ENCODE measurements at places on chromosomes 5 and 9.

- DNase-seq = no peak
Measured at GRCh38 chr9:642014-642413, 199.5 kb upstream of the DMRT1 start.

- no peak for DNase-seq
Measured at GRCh38 chr9:122084026-122084675, 9.0 kb downstream of the TTLL11 start.

DNA sequence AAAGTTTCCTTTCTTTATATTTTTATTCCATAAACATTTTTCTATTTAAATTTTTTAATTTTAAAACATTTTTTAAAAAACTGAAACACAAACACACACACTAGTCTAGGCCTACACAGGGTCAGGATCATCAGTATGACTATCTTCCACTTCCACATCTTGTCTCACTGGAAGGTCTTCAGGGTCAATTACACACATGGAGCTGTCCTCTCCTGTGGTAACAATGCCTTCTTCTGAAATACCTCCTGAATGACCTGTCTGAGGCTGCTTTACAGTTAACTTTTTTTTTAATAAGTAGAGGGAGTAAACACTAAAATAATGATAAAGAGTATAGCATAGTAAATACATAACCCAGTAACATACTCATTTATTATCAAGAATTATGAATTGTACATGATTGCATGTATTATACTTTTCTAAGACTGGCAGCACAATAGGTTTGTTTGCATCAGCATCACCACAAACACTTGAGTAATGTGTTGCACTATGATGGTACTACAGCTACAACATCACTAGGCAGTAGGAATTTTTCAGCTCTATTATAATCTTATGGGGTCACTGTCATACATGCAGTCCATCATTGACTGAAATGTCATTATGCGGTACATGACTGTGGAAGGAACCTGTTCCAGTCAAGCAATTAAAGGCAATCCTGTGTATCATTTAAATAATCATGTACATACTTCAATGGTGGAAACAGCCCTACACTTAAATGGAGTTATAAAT is 17.4 kb upstream of the CEP120 start:
- no peak for DNase-seq

- DNase-seq = no peak
Measured at GRCh38 chr9:121732886-121733285, 81.5 kb downstream of the DAB2IP start.

DNA sequence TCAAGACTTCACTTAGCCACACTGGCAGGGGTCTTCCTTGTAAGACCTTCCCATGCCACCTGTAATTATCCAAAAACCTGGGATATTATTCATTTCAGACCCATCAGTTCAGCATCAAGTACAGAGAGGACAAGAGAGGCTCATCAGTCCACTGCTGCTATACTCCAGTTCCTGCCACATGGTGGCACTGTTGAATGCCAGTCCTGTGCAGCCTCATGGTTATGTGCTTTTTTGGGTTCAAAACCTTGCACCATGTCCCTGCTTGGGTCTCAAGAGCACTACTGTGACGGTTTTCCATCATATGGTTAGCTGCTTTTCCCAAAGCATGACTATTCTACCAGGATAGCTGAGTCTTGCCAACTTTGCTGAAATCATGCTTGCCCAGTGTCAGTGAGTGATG is 8.5 kb downstream of the PTGS1 start:
- DNase-seq = no peak

DNA sequence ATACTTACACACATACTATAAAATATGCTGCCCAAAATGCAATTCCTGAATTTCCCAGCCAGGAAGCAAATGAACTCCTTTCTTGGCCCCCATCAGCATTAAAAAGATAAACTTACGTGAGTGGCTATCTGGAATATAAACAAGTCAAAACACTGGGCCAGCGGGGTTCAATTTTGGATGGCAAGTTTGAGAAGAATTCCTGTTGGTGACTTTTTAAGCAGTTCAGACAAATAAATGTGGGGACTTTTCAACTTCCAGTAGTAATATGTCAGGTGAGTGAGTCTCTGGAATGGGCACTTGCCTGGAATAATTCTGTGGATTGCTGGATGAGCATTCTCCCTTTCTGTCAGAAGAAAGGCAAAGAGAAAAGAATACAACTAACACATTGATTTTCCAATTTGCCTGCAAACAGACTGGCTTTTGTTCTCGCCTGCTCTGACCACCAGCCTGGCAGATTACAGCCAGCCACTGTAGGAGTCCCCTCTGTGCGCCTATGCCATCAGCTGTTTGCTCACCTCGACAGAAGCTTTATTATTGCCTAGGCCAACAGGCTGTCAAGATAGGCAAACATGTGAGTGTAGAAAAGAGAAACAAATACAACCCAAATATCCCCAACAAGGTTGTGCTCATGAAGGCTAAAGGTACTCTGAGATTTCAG is 78.6 kb downstream of the MRPS27 start:
- peak; percentile 41 for DNase-seq

GRCh38 chr9:135240222-135240621 is 152.8 kb downstream of the OLFM1 start:
- no peak for DNase-seq

- DNase-seq = peak; percentile 34
Measured at GRCh38 chr9:71308454-71308853, 187.0 kb upstream of the TRPM3 start.

DNA sequence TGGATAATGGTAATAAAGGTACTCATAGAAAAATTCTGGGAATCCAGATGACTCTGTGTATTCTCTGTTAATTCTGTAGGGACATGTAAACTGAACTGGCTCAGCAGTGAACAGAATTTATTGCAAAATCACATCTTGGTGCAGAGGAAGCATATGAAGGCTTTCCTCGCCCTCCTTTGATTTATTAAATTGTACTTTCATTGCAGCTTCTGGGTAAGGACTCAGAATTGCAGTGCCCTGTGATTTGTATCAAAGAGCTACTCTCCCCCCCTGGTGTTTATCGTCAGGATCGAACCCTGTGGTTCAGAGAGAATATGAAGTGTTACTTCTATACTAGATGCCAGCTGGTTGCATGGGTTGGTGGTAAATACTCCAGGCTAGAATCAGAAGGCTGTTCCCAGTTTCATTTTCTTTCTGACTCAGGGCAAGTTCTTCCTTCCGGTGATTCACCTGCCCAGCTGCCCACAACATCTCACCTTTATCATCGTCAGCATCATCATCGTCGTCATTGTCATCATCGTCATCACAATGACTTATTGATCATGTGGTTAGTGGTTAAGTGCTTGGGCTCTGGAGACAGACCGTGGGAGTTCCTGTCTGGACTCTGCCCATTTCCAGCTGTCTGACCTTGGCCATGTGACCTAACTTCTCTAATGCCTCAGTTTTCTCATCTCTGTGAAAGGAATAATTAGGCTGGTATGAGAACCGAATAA is 238.8 kb downstream of the ARHGAP26 start:
- DNase-seq = peak; percentile 65

DNA sequence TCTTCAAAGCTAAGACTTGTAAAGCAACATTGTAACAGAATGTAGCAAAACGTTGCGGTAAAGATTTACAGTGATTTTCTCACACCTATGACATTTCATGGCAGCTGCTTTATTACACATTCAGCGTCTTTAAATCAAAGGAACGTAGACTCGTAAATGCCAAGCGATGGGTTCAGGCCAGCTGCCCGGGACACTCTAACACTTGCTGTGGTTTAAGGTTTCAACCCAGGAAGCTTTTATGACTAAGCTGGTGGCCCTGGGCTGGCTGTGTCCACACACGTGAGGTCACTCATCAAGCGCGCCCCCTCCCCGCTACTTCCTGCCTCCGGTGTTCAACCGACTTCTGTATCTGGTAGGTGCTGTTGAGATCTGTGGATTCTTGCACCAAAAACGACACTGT is 2.5 kb downstream of the SLC6A18 start:
- DNase-seq = no peak

- no peak for DNase-seq
Measured at GRCh38 chr5:169583101-169583423, 511 bp upstream of the SPDL1 start.

DNA sequence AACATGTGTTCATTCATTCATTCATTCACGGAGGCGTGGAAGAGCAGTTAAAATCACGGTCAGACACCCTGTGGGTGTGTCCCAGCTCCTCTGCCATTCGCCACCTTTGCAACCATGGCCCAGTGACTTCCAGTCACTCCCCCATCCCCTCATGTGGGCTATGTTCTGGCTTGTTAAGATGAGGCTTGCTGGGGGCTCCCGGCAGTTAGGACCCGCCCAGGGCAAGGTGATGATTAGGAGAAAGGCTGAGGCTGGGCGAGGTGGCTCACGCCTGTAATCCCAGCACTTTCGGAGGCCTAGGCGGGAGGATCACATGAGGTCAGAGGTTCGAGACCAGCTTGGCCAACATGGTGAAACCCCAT is 24.9 kb upstream of the PTGES start:
- no peak for DNase-seq

DNA sequence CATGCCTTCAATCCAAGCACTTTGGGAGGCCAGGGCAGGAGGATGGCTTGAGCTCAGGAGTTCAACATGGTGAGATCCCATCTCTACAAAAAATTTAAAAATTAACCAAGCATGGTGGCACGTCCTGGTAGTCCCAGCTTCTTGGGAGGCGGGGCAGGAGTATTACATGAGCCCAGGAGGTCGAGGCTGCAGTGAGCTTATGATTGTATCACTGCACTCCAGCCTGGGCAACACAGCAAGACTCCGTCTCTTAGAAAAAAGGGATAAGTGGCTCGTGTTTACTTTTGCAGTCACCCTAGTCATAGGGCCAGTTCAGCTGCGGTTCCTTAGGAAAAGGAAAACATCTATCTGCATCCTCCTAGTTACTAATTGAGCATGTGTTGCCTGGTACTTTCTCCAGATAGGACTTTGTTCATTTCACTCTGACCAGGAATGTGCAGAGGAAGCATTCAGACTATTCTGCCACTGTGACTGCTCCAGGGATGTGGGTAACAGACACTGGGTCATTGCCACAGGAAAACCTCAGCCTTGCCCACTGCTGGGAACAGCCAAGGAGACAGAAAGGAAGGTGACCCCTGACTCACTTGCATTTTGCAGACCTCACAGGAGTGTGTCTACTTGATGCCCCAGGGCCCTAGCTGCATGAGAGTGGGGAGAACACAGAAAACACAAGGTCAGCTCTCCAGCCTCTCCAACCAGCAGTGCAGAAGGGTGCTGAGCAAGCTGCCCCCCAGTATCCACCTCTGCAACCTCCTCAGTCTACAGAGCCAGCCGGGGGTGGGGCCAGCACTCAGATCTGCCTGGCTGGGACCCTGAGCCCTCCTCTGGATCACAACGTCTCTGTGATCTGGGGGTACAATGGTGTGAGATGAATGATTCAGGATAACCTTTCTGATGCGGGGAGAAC is 33.9 kb upstream of the ALDH1B1 start:
- DNase-seq = peak; percentile 82

DNA sequence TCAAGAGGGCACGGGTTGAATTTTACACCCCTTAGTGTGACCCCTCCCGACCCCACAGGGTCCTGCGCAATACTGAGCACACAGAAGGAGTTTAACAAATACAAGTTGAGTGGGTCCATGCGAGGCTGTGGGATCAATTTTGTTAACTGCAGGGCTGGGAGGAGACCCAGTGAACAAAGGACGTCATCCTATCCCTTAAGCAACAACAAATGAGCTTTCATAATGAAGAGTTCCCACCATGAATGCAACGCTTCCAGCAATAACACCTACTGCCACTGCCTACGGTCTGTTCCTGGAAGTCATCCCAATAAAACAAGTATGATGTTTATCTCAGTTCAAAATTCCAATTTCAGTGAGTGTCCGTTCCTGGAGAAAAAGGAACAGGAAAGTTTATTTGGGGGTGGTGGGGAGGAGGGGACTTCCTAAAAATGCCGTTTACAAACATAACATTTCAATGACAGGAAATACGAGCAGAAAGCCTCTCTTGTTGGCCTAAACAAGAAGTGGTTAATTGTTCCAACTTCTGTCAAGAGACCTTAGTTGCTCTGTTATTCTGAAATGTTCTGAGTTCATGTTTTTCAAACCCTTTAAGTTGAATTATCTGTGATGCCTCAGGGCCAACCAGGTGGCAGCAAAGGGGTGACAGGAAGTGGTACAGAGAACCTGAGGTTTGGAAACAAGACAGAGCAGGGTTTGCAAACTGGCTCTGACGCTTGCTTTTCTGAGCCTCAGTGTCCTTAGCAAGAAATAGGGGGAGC is 65.8 kb upstream of the PLPP6 start:
- peak; percentile 60 for DNase-seq

- no peak for DNase-seq
Measured at GRCh38 chr9:136824496-136825225, 16.9 kb downstream of the RABL6 start.

GRCh38 chr9:134670042-134670525 is 28.5 kb downstream of the COL5A1 start:
- DNase-seq = peak; percentile 83

DNA sequence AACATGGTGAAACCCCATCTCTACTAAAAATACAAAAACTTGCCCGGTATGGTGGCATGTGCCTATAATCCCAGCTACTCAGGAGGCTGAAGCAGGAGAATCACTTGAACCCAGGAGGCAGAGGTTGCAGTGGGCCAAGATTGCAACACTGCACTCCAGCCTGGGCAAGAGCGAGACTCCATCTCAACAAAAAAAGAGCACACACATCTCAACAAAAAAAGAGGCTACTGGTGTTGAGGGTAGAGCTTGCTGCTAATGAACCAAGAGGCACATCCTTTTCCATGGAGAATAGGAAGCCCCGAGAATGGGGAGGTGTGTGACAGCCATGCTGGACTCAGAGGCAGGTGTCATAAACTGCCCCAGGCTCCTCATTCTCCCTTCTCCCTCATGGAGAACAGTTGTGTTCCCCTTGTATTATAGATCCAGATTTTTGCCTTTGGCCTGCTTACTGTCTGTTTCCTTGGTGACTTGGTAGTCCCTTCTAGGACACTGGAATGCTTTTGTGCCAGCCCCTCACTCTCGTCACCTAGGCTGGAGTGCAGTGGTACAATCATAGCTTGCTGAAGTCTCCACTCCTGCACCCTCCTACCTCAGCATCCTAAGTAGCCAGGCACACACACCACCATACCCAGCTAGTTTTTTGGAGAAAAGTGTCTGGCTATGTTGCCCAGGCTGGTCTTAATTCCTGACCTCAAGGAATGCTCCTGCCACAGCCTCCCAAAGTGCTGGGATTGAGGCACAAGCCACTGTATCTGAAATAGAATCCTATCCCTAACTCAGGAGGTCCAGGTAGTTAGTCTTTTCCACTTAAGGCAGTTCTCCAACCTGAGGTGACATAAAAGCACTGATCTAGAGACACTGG is 5.1 kb downstream of the RPL12 start:
- DNase-seq = no peak

- DNase-seq = no peak
Measured at GRCh38 chr5:14598225-14598624, 16.6 kb downstream of the OTULINL start.

DNA sequence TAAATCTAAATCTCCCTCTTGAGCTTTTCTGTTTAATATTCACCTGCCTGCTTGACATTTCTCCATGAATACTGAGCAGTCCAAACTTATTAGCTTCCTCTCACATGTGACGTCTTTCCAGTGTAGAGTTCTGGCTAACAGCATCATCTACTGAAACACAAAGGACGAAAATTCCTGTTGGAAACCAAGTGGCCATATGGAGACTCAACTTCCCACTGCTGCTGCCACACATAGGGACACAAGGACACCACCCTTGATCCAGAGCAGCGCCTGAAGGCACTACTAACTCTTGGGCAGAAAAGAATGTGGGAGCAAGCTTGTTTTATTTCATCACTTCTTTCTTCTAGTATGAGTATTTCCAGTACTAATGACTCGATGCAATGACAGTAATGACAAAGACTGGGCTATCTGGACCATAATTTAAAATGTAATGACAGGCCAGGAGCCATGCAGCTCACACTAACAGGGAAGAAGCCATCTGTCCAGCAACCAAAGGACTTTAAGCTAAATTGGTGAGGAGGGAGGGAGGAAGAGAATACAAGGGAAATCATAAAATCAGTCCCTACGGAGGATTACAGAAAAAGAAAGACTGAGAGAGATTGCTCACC is 19.2 kb downstream of the RNF130 start:
- no peak for DNase-seq

Measured in astrocyte of the hippocampus (primary cell).